ENCODE measurements at places on chromosomes 1 and 21.

DNA sequence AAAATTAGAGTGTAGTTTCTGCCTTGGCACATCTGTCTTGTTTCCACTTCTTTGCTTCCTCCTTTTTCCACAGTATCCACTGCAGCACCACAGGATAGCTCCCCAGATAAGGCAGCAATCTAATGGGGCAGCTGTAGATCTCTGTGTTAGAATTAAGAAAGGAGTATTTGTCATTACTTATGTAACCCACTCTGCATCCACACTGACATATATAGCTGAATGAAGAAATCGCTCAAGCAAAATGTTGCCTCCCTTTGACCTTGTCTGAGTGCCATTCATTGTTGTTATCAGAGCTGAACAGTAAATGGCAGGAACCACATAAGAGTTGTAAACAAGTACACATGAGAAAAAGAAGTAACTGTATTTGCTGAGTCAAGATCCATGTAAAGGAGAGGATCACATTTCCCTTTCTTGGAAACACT lies 45.9 kb upstream of the DPH5 start:
- peak; percentile 8 for DNase-seq

- DNase-seq = no peak
Observed at GRCh38 chr1:8299963-8300362, 18.0 kb upstream of the SLC45A1 start.

GRCh38 chr1:76657623-76658022 lies 209.7 kb upstream of the ST6GALNAC5 start:
- no peak for DNase-seq

GRCh38 chr1:55310505-55310971 lies 95.4 kb upstream of the USP24 start:
- DNase-seq = peak; percentile 96

DNA sequence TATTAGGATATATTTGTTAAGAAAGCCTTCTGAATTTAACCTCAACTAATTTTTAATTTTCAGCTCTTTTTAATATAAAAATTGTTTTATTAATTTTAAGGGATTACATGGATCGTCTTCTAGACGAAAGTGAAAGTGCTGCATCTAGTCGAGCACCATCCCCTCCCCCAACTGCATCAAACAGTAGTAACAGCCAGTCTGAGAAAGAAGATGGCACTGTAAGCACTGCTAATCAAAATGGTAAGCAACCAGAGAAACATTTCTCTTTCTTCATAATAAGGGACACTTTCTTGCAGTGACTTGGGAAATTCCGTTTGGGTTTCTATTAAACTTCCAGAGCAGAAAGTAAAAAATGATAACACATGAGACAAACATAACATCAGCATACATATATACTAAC lies 56.9 kb downstream of the MIER1 start:
- peak; percentile 18 for DNase-seq

DNA sequence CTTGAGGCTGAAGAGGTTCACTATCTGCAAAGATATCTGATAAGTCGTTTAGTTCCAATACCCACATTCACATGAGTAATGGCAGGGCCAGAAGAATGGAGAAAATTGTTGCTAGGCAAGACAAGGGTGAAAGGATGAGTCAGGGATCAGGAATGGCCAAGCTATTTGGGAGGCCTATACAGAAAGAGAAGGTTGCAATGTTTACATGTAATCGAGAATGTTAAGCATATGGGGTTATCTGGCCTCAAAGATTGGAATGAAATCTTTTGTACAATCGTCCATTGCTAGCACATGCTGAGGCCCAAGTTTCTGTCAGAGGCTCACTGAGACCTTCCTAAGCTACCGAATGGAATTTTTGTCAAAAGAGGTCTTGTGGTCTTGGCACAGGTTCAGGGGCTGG lies 299.9 kb upstream of the PLD5 start:
- peak; percentile 9 for DNase-seq

GRCh38 chr1:15523104-15524020 lies 653 bp downstream of the CASP9 start:
- peak; percentile 50 for DNase-seq

- DNase-seq = no peak
Observed at GRCh38 chr1:108706643-108707042, 6.1 kb upstream of the FNDC7 start.

DNA sequence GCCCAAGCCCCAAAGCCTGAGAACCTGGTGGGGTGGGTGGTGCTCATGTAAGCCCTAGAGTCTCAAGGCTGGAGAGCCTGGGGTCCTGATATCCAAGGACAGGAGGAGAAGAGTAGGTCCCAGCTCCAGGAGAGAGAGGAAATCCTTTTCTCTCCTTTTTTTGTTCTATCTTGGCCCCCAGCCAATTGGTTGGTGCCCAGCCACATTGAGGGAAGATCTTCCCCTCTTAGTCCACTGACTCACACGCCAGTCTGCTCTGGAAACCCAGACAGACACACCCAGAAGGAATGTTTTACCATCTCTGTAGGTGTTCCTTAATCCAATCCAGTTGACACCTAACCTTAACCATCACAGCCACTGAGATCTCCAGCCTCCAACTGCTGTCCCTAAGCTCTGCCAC lies 16.2 kb upstream of the LIN9 start:
- DNase-seq = peak; percentile 16

GRCh38 chr1:41440321-41441085 lies 44.0 kb downstream of the EDN2 start:
- no peak for DNase-seq

- no peak for DNase-seq
Observed at GRCh38 chr1:109307274-109308021, 637 bp upstream of the MYBPHL start.

DNA sequence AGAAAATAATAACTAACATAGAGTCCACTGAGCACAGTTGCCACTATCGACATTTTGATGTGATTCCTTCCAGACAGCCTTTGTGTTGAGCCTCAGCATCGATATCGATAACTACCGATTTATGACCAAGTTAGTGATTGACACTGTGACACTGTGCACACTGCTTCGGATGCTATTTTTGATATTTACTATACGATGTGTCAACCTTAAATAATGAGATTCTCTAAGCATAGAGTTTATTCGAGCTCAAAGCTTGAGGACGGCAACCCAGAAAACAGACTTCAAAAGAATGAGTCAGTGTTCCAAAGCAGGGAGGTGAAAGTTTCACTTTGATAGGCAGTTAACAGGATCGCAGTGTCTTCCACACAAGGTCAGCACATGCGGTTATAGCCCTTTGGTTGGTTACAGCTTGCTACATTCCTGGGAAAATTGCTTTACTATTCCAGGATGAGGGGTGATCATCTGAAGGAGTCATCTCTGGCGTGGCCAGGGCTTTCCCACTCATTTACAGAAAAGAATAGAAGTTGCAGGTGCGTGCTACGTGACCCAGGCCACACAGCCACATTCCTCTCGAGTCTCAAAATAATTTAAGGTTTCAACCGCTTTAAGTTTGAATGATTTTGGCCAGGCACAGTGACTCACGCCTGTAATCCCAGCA lies 53.6 kb upstream of the EFHD2 start:
- DNase-seq = no peak

DNA sequence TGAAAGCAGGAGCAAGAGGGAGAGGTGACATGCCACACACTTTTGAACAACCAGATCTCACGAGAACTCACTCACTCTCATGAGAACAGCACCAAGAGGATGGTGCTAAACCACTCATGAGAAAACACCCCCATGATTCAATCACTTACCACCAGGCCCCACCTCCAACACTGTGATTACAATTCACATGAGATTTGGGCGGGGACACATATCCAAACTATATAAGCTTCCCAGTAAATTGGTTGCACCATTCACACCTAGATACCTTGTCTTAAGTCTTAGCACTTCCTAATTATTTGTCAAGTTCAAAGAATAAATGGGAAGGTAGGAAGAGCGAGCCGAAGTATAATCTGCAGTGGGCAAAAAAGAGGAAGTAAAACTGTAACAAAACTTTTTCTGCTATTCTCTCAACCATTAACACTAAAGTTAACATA lies 34.3 kb downstream of the AMY1C start:
- DNase-seq = no peak

DNA sequence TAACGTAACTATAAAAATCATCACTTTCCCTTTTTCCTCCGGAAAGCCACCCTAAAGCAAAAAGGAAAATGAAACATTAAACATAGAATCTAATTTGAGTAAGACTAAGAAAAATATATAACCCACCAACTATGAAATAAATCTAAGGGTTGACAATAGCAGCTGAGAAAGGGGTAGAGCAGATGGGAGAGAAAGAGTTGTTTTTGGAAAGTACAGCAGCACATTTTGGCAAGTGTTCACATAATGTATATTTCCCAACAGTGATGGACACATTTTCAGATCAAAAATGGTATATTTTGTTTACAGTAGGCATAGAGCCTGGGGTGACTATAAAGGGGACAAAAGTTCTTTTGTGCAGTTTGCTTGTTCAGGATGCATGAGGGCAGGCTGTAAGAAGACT lies 1287.4 kb upstream of the B3GALT2 start:
- no peak for DNase-seq

DNA sequence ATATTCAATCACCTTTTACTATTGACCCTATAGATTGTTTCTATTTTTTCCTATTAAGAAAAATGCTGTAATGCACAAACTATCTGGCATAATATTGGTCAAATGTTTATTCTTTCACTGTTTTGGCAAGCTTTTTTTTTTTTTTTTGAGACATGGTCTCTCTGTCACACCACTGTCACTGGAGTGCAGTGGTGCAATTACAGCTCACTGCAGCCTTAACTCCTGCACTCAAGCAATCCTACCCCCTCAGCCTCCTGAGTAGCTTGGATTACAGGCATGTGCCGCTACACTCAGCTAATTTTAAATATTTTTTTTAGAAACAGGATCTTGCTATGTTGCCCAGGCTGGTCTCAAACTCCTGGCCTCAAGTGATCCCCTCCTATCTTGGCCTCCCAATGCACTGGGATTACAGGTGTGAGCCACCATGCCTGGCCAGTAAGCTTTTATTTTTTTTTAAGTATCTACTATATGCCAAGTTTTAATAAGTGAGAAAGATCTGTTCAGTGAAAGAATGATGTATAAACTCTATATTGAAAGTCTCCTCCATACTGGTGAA lies 3.4 kb downstream of the CDC7 start:
- no peak for DNase-seq

All from cardiac fibroblast (primary cell).